Gastroesophageal sphincter (tissue), 4 donors: ENCODE measurements at places on chromosomes 7 and 10.

DNA sequence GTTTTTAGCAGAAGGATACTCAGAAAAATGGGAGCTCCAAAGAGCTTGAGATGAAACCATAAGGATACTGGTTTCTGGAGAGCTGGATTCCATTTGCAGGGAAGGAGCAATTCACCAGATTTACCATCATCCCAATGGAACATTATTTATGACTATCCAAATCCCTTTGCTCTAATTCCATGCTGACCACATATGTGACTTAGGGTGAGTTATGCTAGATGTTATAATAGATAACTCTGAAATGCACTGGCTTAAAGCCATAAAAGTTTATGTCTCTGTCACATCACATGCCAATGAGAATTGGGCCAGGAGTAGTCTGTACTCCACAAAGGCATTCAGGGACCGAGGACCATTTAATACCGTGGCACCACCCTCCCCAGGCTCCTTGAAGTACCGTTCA is 185.2 kb downstream of the SKIDA1 start:
- ATAC-seq: no peak

- no peak for ATAC-seq
Observed at GRCh38 chr7:94962661-94963060, 55.3 kb downstream of the PPP1R9A start.

GRCh38 chr10:112954974-112955581 is 5.0 kb downstream of the TCF7L2 start:
- ATAC-seq: no peak

DNA sequence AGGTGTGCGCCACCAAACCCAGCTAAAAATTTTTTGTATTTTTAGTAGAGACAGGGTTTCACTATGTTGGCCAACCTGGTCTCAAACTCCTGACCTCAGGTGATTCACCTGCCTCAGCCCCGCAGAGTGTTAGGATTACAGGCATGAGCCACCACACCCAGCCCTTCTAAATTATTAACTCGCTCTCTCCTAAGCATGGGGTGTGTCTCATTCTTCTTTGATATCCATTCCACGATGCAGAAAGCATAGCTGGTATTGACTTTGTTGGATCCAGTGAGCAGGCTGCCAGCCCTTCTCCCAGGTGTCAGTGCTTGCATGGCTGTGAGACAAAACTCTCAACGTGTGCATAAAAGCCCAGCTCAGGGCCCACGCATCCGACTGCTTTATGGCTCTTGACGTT is 254.1 kb upstream of the PFKP start:
- ATAC-seq: no peak

DNA sequence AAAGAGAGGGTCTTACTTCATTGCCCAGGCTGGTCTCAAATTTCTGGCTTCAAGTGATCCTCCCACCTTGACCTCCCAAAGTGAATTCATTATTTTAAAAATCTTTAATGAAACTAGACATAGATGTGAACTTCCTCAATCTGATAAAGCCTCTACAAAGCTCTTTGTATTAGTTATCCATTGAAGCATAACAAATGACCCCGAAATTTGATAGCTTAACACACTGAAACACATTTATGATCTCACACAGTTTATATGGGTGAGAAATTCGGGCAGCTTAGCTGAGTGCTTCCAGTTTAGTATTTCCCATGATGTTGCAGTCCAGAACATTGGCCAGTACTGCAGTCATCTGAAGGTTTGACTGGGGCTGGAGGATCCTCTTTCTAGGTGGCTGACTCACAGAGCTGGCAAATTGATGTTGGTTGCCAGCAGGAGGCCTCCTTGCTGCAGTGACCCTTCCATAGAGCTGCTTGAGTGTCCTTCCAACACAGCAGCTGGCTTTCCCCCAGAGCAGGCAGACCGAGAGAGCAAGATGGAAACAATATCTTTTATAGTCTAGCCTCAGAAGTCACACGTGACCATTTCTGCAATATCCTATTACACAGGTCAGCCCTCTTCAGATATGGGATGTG is 16.6 kb upstream of the WNT8B start:
- ATAC-seq: no peak

GRCh38 chr10:133225707-133226191 is 4.3 kb upstream of the UTF1 start:
- ATAC-seq: no peak

GRCh38 chr10:5904227-5904626 is 14.2 kb downstream of the FBH1 start:
- ATAC-seq: no peak

DNA sequence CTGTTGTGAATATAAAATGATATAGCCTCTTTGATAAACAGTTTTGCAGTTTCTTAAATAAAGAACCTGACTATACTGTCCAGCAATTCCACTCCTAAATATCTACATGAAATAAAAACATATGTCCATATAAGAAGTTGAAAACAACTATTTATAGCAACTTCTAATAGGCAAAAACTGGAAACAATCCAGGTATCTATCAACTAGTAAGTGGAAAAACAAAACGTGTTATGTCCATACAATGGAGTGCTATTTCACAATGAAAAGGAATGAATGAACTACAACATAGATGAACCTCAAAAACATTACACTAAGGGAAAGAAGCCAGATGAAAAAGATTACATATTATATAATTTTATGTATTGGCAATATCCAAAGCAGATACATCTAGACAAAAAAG is 268.9 kb downstream of the CSTF2T start:
- ATAC-seq: no peak

DNA sequence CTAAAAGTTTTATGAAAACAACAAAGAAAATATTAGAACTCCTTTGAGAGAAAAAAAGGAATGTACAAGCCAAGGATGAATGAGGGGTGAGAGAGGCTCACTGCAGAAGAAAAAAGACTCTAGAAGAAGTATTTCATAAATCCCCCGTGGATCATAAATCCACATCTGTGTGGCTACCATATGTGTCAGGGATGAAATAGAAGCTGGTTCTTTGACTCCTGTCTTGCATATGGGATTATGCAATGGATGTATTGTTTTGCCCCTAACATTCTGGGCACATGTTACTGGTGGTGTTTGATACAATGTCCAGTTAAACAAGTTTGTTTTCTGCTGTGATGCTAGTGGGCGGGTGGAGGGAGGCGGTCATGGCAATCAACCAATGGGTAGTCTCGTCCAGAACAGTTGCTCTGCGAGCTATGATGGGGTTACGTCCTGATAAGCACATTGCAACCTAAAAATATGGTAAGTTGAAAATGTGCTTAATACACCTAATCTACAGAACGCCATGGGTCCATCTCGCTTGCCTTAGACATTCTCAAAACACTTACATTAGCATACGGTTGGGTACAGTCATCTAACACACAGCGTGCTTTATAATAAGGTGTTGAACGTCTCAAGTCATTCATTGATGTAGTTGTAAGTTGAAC is 34.1 kb upstream of the PITRM1 start:
- ATAC-seq: no peak

GRCh38 chr10:97426776-97427570 is 982 bp downstream of the PGAM1 start:
- ATAC-seq: no peak

GRCh38 chr7:27173511-27173955 is 587 bp downstream of the HOXA10 start:
- peak; percentile 45 for ATAC-seq

DNA sequence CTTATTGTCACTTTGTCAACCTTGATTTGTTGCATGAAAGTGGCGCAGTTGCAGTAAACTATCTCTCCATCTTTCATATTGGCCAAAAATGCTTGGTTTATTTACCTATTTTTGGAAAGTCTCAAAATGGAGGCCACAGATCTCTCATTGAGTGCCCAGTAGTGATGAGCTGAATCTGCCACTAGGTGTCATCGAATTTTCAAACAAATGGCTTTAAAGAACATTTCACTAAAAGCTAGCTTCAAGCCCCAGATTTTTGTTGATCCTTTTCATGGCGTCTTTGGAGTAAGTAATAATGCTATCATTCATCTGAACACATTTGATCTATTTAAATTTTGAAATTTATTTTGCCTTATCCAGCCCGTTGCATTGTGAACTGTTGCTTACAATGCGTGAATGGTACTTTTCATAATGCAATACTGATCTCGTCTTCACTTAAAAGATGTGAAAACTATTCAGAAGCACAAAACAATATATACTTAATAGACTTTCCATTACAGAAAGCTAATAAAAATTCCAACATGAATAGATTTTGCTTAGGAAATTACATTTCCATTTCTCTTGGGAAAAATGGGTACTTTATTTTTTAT is 236.2 kb downstream of the DNAJB9 start:
- no peak for ATAC-seq

- ATAC-seq: no peak
Observed at GRCh38 chr7:137652721-137653120, 194.1 kb downstream of the DGKI start.

GRCh38 chr10:49819234-49819958 is 57.3 kb upstream of the OGDHL start:
- ATAC-seq: no peak

DNA sequence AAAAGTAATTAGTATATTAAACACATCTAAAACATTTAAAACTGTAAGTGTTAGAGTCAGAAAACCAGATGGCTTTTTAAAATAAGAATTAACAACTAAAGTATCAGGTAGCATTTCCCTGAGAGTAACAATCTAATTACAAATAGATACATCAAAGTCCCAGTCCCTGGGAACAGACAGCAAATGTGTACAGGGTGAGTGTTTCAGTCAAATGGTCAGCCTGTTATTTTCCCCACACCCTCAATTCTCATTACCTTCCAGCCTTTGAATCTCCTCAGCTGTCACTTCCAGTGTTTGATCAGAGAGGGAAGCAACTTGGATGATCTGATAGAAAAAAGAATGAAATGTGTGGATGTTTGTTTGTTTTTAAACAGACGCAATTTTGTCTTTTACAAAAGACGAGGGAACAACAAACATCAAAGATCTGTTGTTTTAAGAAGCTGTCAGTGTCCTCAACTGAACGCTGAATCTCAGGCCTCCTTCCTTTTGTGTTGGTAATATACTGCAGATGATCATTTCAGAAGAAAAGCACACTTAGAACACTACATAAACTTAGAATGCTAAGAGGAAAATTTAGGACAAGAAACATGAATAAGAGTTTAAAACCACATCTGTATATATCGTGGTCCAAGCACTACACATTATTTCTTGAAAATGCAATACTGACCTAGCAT is 29.8 kb downstream of the CEP41 start:
- ATAC-seq: no peak

DNA sequence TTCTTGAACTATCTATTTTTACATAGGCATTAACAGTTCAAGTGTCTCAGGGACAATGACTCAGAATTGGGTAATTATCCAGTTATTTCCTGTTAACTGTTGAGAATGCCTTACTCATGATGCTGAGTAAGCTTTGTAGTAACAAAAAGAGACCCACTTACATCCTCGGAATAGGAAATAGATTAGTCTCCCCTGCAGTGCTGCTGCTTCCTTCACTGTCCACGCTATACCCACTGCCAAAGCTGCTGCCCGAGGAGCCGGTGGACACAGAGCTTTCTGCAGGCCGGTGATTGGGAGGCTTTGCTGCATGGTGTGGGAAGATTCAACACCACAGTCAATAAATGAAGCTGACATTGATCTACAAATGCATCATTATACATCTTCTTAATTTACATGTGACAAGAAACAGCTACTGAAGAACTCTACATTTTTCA is 357.1 kb downstream of the PCLO start:
- ATAC-seq: no peak

DNA sequence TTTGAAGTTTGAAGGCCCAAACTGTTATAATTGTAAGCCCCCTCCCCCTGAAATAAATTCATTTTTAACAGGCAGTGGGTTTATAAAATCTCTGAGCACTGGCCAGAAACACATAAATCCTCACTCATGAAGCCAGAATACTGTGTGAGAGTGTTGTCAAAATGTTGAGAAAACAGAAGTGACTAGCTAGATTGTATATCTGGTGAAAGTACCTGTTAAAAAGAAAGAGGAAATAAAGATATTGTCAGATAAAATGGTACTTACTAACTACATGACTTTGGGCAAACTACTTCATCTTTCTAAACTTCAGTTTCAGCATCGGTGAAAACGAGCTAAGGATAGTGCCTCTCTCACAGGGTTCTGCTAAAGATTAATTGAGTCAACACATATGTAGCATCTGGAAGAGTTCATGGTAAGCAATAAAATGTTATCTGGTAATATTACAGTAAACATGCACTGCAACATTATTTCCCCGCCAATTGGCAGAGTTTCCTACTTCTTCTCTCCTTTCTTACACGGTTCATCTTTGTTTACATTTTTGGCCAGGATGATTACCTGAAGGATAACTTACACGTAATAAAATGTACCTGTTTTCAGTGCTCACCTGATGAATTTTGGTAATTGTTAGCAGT is 202.5 kb upstream of the CHRM2 start:
- no peak for ATAC-seq

- no peak for ATAC-seq
Observed at GRCh38 chr10:5949009-5949759, 28.2 kb downstream of the IL15RA start.

GRCh38 chr7:149330914-149331567 is 69.0 kb downstream of the ZNF783 start:
- ATAC-seq: no peak

- ATAC-seq: no peak
Observed at GRCh38 chr7:114255404-114255841, 159.2 kb upstream of the FOXP2 start.

DNA sequence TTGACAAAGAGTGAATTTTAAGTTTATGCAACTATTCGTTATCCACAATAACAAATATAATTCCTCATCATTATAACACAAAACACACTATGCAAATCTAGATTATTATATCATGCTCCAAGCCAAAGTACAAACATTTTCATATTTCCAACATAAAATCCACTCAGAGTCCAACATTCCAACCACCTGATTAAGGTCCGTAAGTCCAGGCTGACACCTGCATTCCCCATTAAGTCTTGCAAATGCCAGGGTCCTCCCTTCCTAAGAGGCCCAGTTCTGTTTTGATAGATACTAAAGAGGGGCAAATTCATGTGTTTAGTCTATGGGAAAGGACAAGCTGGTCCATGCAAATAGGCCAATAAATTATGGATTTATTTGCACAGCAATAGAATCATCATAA is 206.1 kb downstream of the POU6F2 start:
- no peak for ATAC-seq

DNA sequence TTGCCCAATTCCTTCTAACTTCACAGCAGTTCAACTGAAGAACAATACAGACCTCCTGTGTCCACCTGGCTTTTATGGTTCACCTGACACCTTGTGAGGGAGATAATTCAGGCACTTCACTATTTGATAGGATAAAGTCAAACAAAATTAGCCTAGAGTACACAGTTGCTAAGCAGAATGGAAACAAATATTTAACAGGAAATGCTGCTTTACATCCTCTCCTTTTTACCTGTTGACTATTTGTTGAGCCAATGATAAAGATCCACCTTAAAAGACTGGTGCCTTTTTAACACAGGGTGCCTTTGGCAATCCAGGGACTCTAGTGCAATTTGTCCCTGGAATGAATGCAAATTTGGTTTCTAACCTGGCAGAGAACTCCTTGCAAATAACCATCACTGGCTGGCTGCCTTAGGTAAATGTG is 39.8 kb downstream of the ITPRID1 start:
- no peak for ATAC-seq
